ENCODE measurements at places on chromosomes 2 and 18.
A peak's percentile ranks its signal among the peaks of the same experiment; 100 is the strongest.

DNA sequence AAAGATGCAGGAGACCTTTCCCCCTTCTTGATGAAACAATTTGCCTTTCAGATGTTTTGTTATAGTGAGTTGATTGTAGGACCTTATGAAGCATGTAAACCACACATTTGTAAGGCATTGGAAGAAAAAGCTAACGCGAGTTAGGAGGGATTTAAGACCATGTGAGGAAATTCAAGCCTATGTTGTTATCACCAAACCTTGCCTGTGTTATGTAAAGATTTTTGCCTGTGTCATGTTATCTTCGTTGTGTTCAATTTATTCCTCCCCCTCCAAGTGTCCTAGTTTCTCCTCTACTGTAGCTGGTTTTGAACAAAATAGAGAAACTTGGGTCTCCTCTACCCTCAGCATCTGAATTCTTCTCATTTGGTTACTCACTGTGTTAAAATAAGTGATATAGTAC is 173.0 kb downstream of the NEDD4L start:
- DNase-seq, result no peak

DNA sequence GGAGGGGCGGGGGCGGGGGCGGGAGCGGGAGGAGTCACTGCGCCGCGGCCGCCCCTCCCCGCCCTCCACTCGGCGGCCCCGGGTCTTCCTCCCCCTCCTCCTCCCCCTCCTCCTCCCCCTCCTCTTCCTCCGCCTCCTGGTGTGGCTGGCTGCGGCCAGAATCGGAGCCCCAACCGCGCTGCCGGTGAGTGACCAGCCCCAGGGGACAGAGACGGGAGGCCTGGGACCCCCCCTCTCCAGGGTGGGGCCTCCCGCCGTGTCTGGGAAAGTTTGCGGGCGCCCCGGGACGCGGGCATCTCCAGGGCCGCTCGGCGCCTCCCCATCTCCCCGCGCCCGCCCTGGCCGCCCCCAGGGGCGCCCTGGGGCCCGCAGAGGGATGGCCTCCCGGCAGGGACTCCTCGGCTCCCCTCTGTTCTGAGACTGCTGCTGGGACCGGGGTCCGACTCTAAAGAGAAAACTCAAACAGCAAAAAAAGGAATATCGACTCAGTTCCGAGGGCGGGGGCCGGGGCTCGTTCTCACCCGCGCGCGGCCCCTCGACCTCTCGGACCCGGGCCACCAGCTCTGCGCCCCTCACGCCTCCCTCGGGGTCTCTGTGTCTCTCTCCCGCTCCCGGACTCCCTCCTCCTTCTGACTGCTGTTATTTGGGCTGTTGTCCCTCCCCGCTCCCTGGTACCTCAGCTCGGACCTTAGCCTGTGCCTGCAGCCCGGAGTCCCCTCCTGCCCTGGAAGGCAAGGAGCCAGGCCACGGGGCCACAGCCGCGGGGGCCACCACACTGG is at the start of gene STON1:
Gene STON1, plus strand, starts transcription at position 122 of the 779 bp plus-strand sequence. CDS start 50,480 bp downstream, outside the sequence.
- peak; percentile 18 for DNase-seq

DNA sequence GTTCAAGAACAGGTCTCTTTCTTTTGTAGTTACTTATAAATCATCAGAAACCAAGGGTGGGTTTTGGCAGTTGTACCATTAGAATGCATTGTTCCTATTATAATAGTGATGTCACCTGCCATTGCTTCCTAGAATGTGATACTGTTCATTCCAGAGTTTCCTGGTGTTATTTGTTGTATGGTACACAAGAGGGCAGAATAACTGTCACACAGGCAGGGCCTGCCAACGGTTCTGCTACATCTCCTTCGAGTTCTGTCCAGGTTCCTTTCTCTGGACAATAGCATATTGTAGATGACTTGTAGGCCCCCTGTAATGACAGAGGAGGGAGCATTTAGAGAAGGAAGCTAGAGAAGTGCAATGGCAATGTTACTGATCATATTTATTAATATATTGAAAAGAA is 98.3 kb downstream of the KLHL14 start:
- peak; percentile 1 for DNase-seq

GRCh38 chr2:127425540-127426490 is 7.6 kb downstream of the PROC start:
- DNase-seq, result no peak

GRCh38 chr2:181679544-181679979 is 755 bp downstream of the NEUROD1 start:
- DNase-seq, result no peak

DNA sequence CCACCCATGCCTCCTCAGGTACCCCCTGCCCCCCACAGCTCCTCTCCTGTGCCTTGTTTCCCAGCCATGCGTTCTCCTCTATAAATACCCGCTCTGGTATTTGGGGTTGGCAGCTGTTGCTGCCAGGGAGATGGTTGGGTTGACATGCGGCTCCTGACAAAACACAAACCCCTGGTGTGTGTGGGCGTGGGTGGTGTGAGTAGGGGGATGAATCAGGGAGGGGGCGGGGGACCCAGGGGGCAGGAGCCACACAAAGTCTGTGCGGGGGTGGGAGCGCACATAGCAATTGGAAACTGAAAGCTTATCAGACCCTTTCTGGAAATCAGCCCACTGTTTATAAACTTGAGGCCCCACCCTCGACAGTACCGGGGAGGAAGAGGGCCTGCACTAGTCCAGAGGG is 803 bp upstream of the DES start:
- DNase-seq, result no peak

DNA sequence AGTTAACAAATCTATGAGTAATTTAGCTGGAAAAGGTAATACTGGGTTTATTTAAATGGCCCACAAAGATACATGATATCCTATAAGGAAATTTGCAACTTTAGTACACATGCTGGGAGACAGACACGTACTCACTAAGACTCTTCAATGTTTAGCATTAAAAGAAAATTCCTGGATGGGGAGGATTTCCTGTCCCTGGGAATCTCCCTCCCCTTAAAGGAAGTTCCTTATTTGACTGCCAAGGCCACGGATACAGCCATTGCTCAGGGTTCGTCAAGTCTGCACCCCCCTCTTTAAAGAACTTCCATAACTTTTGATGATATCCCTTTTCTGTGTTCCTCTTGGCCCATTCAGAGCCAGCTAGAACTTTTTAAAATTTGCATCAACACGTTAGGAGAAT is 267.6 kb downstream of the CD226 start:
- no peak for DNase-seq

- no peak for DNase-seq
These were observed 17.3 kb downstream of the TWIST2 start for GRCh38 chr2:238865015-238865719.
